ENCODE measurements at places on chromosomes 2 and 18.

- peak; percentile 42 for DNase-seq
These were observed 52.3 kb downstream of the RAB10 start for GRCh38 chr2:26086155-26086637.

DNA sequence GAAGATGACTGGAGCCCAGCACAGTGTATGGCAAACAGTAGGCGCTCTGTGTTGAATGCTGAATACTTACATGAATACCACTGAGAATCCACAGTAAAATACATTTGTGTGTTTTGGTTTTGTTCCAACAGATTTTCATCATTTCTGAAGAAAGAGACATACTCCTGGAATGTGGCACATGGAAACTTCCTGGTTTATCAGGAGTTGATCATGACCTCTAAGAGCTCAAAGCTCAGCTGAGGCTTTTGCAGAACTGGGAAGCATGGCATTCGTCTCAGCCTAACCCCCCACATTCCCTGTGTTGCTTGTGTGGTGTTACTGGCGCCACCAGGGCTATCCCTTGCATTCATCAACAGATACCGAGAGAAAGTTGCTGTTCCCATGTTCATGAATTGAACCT, 316.9 kb upstream of the REV1 start:
- no peak for DNase-seq

DNA sequence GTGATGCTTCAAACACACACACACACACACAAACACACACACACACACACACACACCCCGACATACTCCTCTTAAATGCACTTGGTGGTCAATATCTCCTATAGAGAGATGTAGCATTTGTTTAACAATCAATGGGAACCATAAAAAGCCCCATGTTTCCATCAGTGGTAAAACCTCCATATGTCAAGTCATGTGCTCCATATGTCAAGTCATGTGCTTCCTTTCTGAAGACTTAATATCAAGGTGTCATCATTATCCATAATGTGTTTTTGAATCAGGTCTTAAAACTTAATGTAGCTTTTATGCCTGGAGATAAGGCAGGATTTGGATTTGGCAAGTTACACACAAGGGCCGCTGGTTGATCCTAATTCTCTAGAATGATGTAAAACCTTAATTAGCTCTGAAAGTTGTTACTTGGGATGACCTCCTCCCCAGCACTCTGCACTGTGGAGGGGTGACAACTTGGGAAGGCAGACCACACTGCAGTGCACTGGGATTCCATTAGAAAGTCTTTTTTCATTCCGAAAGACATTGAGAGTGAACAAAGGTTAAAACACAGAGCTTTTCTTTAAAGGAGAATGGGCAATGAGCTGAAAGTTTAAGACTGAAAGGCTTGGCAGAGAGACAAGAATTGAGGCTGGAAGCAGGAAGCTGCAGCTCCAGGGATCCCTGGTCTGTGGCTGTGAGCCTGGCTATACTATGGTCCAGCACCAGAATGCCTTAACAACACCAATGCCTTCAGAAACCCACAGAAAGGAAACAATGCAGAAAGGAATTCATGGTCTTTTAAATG, 26.4 kb downstream of the ALK start:
- DNase-seq = no peak

- DNase-seq = no peak
These were observed 11.5 kb downstream of the COPS9 start for GRCh38 chr2:240124651-240125030.

DNA sequence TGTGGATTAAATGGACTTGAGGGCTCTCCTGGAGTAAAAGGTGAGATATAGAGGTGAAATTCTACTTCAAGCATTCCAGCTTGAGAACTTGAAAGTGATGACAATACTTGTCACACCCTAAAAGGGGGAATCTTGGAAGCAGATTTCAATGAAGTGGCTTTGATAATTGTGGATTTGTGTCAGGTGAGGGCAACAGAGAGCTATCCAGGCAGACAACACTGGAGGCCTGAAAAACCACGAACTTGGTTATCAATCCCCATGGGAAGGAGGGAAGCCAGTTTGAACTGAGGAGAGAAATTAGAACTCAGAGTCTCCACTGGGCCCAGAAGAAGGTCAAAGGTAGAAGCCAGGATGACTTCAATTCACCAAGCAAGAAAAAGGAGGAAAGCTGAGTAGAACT, 263.9 kb downstream of the FIGN start:
- DNase-seq = no peak

- DNase-seq = no peak
These were observed 835.7 kb downstream of the DCDC2C start for GRCh38 chr2:4539121-4539520.

GRCh38 chr2:221034026-221034701, 537.9 kb downstream of the EPHA4 start:
- no peak for DNase-seq

DNA sequence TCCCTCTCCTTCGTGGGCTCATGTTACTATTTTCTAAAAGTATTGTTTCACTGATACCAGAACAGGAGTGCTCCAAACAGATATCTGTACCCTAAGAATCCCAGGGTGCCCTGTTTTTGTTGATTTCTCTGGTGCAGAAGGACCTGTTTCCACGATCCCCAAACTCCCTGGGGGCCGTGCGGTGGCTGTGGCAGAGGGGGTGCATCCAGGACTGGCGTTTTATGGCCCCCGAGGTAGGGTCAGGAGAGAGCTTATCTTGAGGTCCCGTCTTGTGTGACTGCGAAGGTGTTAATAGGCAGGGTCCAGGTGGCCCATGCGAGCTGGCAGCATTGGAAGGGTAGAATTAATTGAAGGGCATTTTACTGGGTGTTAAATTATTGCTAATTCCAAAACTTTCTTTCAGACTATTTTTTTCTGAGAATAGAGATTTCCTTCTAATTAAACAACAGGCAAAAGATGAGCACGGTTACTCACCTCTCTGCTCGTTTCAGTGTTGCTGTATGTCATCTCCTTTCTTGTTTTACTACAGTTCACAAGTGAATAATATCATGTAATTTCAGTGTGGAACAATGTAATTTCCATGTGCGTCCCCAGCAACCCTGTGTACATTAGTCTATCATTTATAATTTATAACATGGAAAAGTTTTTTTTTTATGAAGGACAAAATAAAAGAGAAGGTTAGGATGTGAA, 8.2 kb downstream of the TWIST2 start:
- DNase-seq = no peak

GRCh38 chr2:215851696-215852095, 161.7 kb downstream of the MREG start:
- no peak for DNase-seq

DNA sequence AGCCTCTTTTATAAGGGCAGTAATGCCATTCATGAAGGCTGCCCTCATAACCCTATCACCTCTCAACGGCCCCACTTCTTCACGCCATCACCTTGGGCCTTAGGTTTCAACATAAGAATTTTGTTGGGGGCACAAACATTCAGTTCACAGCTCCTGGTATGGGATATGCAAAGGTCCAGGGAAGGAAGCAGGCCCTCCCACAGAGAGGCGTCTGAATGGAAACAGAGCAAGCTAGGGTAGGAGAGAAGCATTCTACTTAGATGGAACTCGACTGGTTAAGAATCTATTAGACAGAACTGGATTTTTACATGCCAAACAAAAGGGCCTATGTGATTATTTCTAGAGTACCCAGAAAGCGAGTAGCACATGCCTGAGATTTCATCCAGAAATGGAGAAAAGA, 42.8 kb downstream of the PROKR1 start:
- DNase-seq = no peak

DNA sequence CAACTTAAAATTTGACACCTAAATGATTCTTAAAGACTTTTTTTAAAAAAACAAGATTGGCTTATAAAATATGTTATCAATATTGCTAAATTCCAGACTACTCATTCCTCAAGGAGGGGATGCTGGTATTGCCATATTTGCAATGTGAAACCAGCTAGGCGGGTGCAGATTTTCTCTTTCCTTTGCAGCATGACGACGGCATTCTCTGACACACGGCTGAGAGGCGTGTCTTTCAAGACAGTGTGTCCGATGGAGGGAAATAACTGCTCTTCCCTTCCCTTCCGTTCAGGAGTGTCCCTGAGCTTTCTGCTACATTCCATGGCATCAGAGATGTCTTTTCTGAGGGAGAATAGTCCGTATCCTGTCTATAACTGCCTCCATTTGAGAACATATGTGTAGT, 38.2 kb upstream of the CNGA3 start:
- no peak for DNase-seq

DNA sequence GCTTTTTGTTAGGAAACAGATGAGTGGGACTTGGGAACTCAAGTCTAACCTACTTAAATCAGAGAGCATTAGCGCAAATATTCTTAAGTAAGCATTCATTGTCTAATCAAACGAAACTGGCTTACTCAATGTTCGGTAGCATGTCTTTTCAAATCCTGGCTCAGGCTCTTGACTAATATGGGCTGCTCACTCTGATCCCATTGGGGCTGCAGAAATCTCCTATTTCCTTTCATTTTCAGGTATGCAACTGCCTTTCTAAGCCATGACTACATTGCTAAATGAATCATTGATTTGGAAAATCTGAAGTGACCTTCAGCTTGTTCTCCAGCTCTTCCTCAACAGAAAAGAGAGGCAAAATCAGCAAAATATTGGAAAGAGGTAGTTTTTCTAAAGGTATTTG, 2084.4 kb upstream of the PIK3C3 start:
- DNase-seq = no peak

GRCh38 chr2:177164131-177164530, 48.5 kb upstream of the HNRNPA3 start:
- DNase-seq = no peak

GRCh38 chr2:70896765-70897202, 38.9 kb upstream of the ATP6V1B1 start:
- DNase-seq = no peak

GRCh38 chr2:159807183-159808031, 9.4 kb upstream of the CD302 start:
- DNase-seq = no peak

DNA sequence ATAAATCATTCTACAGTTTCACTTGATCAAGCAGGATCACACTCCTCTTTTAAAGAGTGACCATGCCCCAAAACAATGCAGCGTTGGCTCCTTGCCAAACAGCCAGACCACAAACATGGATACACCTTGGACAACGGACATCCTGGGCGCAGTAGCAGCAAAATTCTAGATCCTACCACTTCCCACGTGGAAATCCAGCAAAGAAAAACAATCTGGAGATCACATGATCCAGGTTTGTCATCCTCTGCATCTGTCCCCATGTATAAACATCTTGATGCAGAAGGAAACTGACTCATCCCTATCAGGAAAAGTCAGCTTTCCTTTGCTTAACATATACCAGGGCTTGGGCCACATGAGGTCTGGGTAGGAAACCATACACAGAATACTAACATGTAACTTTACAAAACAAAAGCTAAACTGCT, 53.1 kb downstream of the ZNF521 start:
- DNase-seq = no peak

GRCh38 chr18:22032392-22032961, 136.9 kb upstream of the GATA6 start:
- peak; percentile 4 for DNase-seq

DNA sequence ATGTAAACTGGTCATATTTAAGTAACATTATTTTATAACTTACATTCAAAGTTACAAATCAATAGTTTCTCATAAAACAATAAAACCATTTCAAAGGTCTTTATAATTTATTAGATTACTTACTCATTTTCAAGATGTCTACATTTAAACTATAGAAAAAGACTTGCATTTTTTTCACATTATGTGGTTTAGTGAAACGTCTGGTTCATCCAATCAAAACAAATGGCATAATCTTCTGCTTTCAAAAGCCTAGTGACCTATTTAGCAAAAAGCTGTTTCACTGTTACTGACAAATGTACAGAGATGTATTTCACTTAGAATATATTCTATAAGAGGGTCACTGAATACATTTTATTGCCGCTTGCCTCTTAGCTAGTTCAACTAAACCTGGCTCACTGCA, 49.3 kb upstream of the MCM6 start:
- DNase-seq = no peak

DNA sequence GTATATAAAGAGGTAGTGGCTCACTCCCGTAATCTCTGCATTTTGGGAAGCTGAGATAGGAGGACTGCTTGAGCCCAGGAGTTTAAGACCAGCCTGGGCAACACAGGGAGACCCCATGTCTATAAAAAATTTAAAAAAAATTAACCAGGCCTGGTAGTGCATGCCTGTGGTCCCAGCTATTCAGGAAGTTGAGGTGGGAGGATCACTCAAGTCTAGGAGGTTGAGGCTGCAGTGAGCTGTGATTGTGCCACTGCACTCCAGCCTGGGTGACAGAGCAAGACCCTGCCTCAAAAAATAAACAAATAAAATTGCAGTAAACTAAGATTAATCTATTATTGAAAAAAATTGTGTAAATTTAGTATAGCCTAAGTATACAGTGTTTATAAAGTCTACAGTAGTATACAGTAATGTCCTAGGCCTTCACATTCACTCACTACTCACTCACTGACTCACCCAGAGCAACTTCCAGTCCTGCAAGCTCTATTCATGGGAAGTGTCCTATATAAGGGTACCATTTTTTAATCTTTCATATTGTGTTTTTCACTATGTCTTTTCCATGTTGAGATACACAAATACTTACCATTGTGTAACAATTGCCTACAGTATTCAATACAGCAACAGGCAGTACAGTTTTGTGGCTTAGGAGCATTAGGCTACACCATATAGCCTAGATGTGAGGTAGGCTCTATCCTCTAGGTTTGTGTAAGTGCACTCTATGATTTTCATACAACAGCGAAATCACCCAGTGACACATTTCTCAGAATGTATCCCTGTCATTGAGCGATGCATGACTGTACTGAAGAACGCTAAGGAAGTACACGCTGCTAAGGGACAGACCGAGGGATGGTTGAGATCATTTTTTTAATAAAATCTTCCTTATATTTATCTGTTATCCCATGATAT, 10.4 kb upstream of the MAP4K3 start:
- no peak for DNase-seq

- DNase-seq = no peak
These were observed 148.3 kb upstream of the KLHL14 start for GRCh38 chr18:32920796-32921787.

DNA sequence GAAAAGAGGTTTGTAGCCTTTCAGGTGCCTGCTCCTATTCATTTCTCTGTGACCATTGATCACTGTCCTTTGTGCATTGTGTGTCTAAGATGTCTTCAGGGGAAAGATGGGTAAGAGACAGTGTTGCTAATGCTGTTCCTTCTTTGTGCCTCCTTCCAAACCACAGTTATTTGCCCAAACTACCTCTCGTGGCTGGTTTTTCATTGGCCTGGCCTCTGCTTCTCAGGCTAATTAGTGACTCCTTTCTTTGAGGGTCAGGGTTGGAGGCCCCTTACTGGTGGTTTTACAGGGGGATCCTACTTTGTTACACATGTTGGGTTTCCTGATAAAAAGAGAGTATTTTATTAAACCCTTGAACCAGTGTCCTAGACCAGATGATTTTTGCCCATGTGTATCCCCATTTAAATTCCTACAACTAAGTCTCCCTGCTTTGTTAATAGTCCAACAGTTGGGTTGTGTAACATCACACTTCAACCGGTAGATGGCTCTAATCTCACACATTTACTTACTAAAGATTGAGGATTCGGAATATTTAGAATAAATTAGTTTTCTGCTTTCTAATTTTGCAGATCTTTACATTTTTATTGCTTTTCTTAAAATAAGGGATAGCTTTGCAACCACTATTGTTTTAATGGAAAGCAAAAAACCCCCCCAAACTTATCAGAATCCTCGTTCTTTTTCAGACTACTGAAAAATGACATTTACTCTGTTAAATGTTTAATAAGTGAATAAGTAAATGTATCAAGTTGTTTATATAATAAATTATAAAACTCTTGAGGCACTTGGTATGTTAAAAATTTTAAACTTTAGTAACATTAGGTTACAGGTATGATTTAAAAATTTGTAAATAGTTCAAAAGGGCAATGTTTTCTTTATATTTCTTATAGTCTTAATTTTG, 2.4 kb downstream of the MARS2 start:
- DNase-seq = no peak

- DNase-seq = peak; percentile 8
These were observed 35.8 kb downstream of the CIB4 start for GRCh38 chr2:26605195-26605998.

Data from GM12878 (cell line).